ENCODE measurements at places on chromosomes 2 and 18.

GRCh38 chr2:151338115-151338514, 19.3 kb upstream of the TNFAIP6 start:
- DNase-seq, result no peak

- no peak for DNase-seq
Measured at GRCh38 chr2:136101042-136101441, 16.9 kb downstream of the CXCR4 start.

DNA sequence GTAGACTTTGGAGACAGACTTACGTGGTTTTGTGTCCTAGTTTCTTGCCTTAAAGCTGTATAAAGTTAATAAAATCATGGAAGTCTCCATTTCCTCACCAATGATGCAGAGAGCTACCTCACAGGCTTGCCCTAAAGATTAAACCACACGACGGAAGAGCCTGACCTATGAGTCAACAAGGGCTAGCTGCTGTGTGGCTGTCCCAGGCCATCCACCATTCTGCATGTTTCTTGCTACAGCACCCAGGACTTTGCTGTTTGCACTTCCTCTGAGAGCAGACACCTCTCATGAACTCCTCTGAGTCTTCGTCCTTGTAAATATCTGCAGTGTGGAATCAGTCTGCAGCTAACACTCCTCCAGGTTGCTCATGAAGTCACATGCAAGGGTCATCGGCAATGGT, 160.0 kb upstream of the TRIB2 start:
- no peak for DNase-seq

DNA sequence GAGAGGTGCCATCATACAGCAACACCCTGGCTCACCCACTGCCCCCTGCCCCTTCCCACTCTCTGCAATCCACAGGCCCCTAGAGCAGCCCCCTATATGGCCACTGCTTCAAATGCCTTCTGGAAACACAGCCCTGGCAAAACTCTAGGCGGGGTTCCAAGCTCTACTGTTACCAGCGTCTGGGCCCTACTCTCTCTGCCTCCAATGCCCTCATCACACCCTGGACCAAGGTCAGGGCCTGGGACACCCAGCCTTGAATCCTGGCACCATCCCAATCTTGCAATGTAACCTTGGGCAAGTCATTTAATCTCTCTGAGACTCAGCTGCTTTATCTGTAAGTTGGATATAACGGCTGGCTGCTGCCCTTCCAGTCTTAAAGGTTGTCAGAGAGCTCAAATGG, 39.2 kb upstream of the LOXHD1 start:
- no peak for DNase-seq

DNA sequence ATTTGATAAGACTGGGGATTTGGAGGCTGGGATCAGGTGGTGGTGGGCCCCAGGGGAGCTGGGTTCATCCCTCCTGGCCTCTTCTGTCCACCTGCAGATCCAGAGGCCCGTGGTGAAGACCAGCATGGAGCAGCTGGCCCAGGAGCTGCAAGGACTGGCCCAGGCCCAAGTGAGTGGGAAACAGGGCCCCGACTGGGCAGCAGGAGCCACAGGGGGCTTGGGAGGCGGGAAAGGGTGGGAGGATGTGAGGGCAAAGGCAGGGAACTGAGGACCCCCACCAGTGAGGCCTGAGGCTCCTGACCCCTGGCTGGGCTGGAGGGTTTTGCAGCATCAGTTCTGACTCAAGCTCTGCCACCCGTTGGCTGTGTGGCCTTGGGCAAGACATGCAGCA, 11.3 kb downstream of the PROM2 start:
- no peak for DNase-seq

DNA sequence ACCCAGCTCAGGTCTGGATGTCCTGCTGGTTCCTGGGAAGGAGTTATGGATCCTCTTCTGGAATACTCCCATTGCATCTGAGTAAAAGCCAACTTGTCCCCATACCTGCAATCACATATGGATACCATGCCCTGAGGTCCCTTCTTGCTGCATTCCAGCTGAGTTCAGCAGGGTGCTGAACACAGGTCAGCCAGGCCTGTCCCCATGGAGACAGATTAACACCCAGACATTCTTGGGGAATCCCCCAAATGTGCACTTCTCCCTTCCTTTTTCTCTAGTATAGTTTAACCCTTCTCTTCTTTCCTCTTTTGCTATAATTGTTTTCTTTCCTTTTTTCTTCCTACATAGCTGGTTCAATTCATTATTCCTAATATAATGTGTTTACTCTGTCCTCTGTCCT, 799.6 kb upstream of the HS6ST1 start:
- DNase-seq, result no peak

GRCh38 chr18:58609536-58609993, 19.3 kb downstream of the ALPK2 start:
- DNase-seq, result no peak

GRCh38 chr18:11249391-11249790, 100.0 kb upstream of the PIEZO2 start:
- DNase-seq, result no peak

GRCh38 chr18:5628512-5629255, 84.9 kb upstream of the EPB41L3 start:
- DNase-seq, result no peak

- DNase-seq, result no peak
Measured at GRCh38 chr18:58580078-58580477, 48.8 kb downstream of the ALPK2 start.

DNA sequence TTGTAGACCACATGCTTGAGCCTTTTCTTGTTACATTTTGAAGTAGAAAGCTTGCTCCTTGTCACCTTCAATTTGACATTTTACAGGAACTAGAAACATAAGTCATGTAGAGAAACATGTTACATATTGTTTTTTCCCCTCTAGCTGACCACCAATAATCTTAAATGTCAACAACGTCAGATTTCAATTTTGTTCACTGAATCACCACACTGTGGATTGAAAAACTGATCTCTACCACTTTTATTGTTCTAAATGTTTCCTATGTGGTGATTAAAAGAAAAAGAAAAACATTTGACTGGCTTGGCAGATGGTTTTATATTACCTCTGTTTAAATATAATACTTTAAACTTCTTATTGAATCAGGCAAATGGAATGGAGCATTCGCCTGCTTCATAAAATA, 87.7 kb downstream of the DSEL start:
- no peak for DNase-seq

DNA sequence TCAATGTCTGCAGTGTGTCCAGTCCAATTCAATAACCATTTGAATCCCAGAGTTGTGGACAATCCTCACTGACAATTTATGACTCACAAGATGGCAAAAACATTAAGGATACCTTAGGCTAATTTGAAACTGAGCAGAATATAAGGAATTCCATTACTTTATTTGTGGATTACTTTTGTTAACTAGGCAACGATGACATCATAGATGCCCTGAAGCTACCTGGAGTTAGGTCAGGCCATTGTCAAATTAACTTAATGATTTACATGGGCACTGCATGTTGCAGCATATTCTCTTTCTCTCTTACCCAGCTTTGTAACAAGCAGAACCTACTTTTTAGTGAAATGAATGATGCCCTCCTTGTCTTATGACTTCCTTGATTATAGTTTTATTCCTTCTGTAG, 100.0 kb upstream of the CDCA7 start:
- DNase-seq, result no peak

- no peak for DNase-seq
Measured at GRCh38 chr18:69992776-69993175, 45.1 kb upstream of the CD226 start.

DNA sequence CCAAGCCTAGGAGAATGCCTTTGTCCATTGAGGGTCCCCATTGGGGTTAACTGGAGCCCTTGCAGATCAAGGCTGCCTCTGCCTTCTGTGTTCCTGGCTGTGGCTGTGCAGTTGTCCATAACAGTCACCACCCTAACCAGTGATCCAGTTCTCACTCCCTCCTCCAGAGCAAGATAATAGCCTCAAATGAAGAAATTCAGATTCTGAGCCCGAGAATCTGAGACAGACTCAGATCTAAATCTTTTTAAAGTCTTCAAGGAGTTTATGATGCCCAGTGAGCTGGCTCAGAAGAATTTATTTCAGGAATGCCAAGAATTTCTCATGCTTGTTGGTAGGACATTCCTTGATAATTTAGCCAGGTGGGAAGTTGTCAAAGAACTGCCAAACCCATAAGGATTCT, 44.3 kb upstream of the RAB6C start:
- no peak for DNase-seq

- no peak for DNase-seq
Measured at GRCh38 chr18:39667905-39668304, 2102.3 kb upstream of the CELF4 start.

- no peak for DNase-seq
Measured at GRCh38 chr18:2978661-2979106, 34.3 kb downstream of the LPIN2 start.

- DNase-seq, result no peak
Measured at GRCh38 chr2:144998435-144998834, 478.5 kb upstream of the ZEB2 start.

DNA sequence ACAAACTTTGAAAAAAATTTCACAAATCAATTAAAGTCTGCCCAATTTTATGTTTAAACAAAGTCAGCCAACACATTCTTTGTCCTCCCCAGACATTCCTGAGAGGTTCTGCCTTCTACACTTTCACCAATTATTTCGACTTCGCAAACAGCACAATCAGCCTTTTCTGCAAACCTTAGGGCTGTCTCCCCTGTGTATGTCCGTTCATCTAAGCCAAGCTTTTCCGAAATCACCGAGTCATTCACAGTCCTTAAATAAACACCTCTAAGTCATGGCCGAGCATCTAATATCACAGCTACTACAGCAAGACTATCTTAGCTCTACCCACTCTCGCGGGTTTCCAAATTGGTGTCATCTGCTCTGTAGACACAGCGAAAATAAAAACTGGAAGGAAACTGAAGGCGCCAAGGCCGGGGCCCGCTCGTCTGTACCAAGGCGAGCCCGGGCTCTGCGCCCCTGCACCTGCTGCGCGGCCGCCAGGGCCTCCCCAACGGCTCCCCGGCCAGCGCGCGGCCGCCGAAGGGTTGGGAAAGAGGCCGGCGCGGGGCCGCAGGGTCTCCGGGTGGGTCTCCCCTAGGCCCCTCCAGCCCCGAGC, 730 bp downstream of the ODC1 start:
- DNase-seq, result no peak

DNA sequence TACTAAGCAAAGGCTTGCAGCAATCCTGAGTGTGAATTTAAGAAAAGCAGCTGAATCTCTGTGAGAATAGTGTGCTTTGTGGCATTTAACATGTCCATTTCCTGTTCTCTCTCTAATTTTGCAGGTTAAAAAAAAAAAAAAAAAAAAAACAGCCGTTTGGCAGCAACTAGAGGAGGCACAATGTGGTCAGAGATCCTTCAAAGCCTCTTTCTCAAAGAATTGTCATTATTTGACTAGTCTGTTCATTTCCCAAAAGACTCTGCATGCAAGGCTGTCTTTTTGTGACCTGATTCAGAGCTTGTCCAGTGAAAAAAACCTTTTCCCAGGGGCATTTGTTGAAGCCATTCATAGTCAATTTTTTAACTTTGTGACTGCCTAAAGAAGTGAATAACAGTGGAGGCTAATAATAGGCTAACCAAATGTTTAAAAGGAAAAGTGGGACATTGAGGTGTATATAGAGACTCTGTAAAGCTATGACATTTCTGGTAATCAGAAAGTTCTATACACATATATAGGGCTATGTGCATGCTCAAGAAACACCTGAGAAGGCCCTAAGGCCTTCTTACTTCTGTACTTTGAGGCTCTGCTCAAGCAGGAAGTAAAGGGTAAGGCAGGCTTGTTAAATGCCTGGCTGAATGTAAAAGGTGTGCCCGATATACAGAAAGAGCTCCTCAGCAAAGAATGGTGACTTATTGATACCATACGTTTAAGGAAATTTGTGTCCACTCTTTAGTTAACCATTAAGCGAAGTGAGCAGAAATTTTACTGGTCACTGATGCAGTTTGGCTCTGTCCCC, 289.6 kb upstream of the RAB6C start:
- DNase-seq, result no peak

- no peak for DNase-seq
Measured at GRCh38 chr2:36123995-36124394, 231.6 kb upstream of the CRIM1 start.

DNA sequence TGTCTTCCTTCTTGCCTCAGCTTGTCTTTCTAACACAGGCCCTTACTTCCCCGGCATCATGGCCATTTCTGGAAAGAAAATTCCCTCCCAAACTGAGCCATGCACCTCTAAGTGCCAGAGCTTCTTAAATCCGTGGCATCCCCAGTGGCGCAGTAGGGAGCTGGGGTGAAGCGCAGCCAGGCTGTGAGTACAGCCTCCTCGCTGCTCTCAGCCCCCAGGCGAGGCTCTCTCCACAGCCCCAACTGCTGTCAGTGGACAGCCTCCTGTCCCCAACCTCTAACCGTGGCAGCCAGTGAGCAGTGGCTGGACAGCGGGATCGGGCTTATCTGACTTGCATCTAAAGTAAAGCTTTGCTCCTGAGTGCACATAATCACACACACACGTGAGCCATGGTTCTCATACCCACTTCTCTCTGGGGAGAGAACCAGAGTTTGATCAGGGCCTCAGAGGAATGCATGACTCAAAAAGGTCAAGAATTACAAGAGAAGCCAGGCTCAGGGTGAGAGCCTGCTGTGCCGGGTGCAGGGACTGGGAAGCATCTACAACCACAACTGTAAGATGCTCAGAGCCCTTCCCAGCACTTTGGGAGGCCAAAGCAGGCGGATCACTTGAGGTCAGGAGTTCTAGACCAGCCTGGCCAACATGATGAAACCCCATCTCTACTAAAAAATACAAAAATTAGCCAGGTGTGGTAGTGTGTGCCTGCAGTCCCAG, 50.7 kb downstream of the SFXN5 start:
- no peak for DNase-seq

DNA sequence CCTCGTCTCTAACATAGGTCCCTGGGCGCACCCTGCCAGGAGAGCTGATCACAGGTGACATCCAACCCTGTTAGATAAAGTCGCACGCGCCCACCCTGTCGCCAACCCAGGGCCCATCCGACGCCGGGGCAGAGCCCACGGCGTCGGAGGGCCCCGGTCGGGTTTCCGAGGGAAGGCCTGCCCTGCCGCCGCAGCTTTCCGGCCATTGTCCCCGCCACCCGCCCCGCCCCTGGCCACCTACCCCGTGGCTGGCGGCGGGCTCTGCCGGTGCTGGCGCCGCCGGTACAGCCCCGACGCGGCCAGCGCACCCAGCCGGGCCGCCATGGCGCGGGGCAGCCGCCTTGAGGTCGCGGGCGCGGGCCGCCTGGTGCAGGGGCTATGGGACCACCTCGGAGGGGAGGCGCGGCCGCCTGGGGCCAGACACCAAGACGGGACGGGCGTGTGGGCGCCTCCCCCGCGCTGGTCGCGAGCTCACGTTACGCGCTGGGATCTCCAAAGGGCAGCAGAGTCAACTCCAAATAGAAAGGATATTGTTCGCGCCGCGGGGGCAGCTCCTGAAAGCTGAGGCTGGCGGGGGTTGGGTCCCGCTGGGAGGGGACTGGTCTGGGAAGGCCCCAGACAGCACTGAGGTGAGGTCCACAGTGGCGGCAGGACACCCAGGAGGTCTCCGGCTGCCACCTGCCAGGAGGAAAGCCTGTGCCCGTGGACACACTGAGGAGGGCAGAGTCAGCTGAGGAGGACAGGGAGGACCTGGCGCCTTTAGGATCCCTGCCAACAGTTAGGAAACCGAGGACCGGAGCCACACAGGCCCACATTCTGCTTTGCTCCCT, 11.1 kb downstream of the LIMS2 start:
- no peak for DNase-seq

Measured in breast epithelium (tissue), 4 donors.